ENCODE measurements at places on chromosomes 6 and 20. TPM values are rescaled to one million over a fixed set of nuclear protein-coding genes. Genes with fewer than 3 reads are reported as not detected.

Gene LY6G5C
- total RNA-seq: not detected

GRCh38 chr6:117776441-117776840 lies 101.2 kb downstream of the NUS1 start:
- no peak for DNase-seq

GRCh38 chr6:132969196-132969595 lies 154.8 kb downstream of the RPS12 start:
- DNase-seq: no peak

Gene MUCL3
- total RNA-seq: not detected

Gene POU3F2
- total RNA-seq: not detected

DNA sequence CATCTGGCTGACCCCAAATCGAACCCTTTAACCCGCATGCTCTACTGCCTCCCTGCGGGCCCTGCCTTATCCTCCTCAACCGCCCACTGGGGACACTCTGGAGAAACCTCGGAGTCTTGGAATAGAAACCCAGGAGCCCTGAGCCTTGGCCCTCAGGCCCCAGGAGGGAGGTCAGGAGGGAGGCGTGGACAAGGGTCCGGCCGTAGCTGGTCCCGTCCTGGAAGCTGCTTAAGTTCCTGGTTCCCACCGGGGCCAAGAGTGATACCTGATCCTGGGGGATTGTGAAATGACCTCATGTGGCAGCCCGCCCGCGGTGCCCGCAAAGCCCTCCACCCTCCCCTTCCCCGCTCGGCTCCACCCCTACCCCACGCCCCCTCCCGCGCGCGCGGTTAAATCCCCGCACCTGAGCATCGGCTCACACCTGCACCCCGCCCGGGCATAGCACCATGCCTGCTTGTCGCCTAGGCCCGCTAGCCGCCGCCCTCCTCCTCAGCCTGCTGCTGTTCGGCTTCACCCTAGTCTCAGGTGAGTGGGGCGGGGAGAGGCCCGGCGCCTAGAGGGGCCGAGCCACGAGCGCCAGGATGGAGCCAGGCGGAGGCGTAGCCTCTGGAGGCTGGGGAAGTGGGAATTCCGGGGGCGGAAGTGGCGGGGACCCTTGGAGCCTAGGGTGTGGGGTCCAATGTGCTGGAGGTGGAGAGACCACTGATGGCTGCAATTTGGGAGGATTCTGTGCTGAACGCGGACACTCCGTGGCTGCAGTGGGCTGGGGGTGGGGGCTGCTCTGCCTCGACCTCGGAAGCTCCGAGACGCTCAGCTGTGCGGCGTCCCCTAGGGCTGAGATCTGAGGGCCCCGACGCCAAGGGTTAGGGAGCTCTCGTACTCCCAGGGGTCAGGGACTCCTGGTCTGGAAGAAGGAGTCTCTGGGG lies at the start of gene WFDC2:
WFDC2 (plus strand) TSS at position 418 of the 926 bp plus-strand sequence; CDS start at position 447, 29 bp downstream.
- DNase-seq: no peak
